Prostate gland (tissue), 2 donors: ENCODE measurements at places on chromosomes 3 and 15. TPM values are rescaled to one million over a fixed set of nuclear protein-coding genes. Genes with fewer than 3 reads are reported as not detected.

DNA sequence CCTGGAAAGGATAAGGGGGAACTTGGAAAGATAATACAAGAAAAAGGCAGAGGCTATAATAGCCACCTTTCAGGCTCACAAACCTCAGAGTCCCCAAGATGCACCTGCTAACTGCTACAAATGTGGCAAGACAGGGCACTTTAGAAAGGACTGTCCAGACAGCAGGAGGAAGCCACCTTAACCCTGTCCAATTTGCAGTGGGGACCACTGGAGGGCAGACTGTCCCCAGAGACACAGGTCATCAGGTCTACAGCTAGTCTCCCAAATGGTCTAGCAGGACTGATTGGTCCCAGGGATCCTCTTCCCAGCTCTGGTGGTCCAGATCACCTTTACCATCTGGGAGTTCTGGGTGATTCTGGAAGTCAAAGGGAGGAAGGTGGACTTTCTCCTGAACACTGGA is 882.5 kb upstream of the GBE1 start:
- H3K4me3 ChIP-seq = no peak overlapping the region
- no peaks in the 10 kb centered on the region for H3K4me1 ChIP-seq
- H3K27me3 ChIP-seq = no peaks in the 10 kb centered on the region
- H3K27ac ChIP-seq = no peak overlapping the region
- H3K36me3 ChIP-seq = no peaks in the 10 kb centered on the region
- DNase-seq = no peak

DNA sequence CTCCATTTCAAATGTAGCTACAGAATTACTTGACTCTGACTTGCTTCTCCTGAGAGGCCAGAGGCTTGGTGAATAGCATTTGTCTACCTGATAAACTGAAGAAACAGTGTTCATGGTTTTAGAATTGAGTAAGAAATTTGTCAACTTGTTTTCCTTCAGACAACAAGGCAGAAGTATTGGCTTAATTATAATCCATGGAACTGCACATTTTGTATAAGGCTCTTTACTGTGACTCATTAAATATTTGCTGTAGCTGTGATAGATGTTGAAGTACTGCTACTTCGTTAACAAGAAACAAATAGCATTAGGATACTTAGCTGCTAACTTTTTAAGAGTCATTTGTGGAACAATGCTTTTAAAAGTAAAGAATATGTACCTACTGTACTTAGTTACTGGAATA is 4.6 kb downstream of the UNC13C start:
- DNase-seq = no peak
- no peaks in the 10 kb centered on the region for H3K4me1 ChIP-seq
- H3K36me3 ChIP-seq = no peaks in the 10 kb centered on the region
- H3K27me3 ChIP-seq = no peaks in the 10 kb centered on the region

DNA sequence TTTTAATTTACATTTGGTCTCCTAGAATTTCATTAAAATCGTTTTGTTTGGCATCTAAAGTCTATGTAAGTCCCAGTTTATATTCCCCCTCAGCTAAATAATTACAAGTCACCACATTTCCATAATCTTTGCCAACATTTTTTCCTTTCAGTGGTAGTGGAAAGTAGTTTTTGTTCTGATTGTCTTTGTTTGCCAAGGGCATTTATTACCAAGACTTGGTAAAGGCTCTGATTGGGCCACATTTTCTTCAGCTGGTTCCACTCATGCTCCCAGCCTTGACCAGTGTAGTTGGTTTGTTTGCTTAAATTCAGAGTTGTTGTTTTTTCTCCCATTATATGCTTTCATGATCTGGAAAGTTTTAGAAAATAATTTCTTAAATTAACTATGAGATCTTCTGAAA is 153.4 kb upstream of the MME start:
- no peak for DNase-seq
- no peak overlapping the region for H3K4me3 ChIP-seq
- H3K27me3 ChIP-seq = no peaks in the 10 kb centered on the region
- H3K36me3 ChIP-seq = no peaks in the 10 kb centered on the region
- H3K27ac ChIP-seq = no peak overlapping the region

DNA sequence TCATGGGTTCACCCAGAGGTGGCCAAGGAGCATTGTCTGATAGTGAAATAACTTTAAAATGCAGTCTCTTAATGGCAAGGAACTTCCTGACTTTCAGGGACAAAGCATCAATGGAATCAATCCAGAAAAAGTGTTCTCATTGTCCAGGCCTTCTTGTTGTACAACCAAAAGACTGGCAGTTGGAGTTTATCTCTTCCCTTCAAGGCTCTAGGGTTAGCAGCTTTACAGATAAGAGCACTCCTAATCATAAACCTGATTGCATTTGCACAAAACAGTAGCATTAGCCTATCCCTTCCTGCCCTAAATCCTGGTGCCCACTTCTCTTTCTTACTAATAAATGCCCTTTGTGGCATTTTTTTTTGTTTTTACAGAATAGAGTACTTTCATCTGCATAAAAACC is 43.3 kb upstream of the VIPR1 start:
- no peaks in the 10 kb centered on the region for H3K27me3 ChIP-seq
- H3K36me3 ChIP-seq = no peaks in the 10 kb centered on the region
- H3K27ac ChIP-seq = no peak overlapping the region
- DNase-seq = no peak

DNA sequence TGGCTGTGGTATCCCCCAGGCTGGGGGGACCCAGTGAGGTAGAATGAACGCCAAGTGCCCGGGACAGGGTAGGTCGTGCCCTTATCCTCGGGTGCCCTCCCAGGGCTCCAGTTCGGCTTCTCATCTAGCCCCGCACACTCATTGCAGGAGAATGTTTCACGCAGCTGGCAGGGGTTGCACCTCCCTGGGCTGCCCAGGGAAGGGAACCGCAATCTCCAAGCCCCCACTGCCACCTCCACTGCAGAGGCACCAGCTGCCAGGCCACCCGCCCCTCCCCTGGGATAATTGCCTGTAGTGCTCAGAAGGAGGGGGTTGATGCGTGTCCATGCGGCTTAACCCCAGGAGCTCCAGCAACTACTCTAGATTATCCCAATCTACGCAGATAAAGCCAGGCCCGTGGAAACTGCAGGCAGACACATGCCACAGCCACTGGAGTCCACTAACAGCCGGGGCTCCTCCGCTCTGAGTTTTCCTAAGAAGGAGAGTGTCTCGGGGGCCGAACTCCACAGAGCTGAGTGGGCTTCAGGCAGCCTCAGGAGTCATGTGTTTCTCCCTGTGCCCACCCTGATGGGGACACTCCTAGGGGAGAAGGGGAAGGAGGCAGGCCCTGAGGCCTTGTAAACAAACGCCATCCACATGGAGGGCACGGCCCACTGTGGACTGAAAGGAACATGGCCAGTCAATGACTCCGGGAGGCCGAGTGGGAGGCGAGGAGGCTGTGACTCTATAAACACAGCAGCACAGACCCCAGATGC is 137.2 kb upstream of the IQSEC1 start:
- H3K36me3 ChIP-seq = no peaks in the 10 kb centered on the region
- no peaks in the 10 kb centered on the region for H3K4me1 ChIP-seq
- no peak overlapping the region for H3K4me3 ChIP-seq
- no peak overlapping the region for H3K27ac ChIP-seq

DNA sequence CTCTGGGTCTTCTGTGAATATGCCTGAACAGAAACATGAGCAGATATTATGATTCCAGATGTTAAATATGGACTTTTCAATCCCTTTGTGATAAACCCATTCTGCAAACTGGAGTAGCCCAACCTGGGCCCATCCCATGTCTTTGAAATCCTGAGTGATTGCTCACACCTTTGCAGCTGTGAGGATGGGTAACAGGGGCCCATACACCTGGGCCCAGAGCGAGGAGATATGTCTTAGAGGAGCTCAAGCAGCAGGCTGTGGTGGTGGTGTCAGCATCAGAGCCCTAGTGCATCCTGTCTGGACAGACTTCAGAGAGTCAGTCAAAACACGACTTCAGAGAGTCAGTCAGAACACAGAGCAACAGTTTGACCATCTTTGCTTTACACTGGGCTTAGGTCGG is 64.9 kb upstream of the LIMD1 start:
- H3K4me3 ChIP-seq = no peak overlapping the region
- no peaks in the 10 kb centered on the region for H3K36me3 ChIP-seq
- H3K27ac ChIP-seq = no peak overlapping the region
- DNase-seq = no peak
- H3K4me1 ChIP-seq = peaks cover 1% of the 10 kb centered on the region

GRCh38 chr3:133443649-133444422 is 44.0 kb downstream of the BFSP2 start:
- no peaks in the 10 kb centered on the region for H3K4me1 ChIP-seq
- H3K4me3 ChIP-seq = no peak overlapping the region
- H3K36me3 ChIP-seq = no peaks in the 10 kb centered on the region
- DNase-seq = peak; percentile 59

- H3K36me3 ChIP-seq = no peaks in the 10 kb centered on the region
- H3K4me1 ChIP-seq = no peaks in the 10 kb centered on the region
- no peak overlapping the region for H3K27ac ChIP-seq
- no peak overlapping the region for H3K4me3 ChIP-seq
- no peaks in the 10 kb centered on the region for H3K27me3 ChIP-seq
Observed at GRCh38 chr15:34883042-34883441, 86.5 kb downstream of the AQR start.

- DNase-seq = no peak
- H3K27ac ChIP-seq = no peak overlapping the region
- H3K36me3 ChIP-seq = no peaks in the 10 kb centered on the region
Observed at GRCh38 chr15:67366904-67367303, 112.3 kb downstream of the IQCH start.

The FHIT gene
- 6.4 TPM for total RNA-seq

DNA sequence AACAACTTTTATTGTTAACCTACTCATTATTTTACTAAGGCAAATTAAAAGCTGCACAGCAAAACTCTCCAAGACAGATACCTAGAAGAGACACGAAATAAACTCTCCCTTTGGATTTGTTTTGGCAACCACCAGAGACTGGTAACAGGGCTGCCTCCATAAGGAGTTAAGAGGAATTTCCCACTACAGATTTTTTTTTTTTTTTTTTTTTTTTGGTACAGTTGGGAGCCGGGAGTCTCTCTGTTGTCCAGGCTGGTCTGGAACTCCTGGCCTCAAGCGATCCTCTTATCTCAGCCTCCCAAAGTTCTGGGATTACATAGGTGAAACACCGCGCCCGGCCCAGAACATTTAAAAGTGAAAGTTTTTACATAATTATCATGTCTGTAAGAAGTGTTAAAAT is 73.6 kb upstream of the VGLL4 start:
- H3K27me3 ChIP-seq = no peaks in the 10 kb centered on the region
- no peak overlapping the region for H3K4me3 ChIP-seq

The FBXL2 gene
- total RNA-seq = 16.6 TPM

The GRK7 gene
- not detected for total RNA-seq

The CCDC80 gene
- total RNA-seq = 2.7 TPM

DNA sequence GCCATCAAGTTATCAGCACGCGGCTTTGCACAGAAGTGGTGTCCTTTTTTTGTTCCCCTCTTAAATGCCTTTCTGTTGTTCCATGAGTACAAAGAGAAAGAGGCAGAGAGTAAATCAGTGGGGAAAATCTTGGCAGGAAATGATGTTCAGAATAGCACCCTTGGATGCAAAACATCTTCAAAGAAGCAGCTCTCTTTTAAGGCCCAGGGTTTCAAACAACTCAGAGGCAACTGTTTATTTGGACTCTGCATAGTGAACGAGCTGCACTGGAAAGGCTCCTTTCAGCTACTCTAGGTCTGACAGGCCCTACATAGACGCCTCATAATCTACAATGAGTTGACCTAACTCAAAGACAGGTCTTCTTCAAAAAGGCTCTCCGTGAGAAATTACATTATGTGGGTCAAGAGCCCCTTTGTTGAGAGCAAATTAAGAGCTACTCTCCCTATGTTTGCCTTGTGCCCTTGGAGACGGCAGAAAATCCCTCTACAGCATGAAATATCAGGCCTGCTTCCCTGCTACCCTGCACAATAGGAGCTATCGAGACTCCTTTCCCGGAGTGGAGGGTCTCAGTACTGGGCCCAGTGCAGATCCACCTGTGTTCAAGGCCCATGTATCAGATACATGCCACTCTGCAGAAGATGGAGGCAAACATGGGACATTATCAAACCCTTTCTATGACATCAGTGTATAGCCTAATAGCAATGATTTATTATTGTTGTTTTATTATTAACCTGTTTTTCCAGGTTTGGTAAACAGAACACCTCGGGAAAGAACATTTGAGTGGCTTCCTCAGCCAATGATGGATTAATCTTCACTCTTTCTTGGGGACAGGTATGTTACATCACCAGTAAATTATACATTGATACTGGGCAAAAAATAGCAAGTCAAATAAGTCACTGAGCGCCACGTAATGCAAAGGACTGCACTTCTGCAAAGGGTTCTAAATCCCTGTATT is 53.1 kb downstream of the HEG1 start:
- peak overlapping the region; percentile 4 for H3K27ac ChIP-seq
- no peak overlapping the region for H3K4me3 ChIP-seq
- DNase-seq = no peak
- no peaks in the 10 kb centered on the region for H3K27me3 ChIP-seq
- peaks cover 3% of the 10 kb centered on the region for H3K36me3 ChIP-seq

- H3K27me3 ChIP-seq = no peaks in the 10 kb centered on the region
- peaks cover 26% of the 10 kb centered on the region for H3K4me1 ChIP-seq
- H3K36me3 ChIP-seq = no peaks in the 10 kb centered on the region
- H3K27ac ChIP-seq = peak overlapping the region; percentile 75
- DNase-seq = no peak
Observed at GRCh38 chr3:177357352-177358090, 160.2 kb upstream of the TBL1XR1 start.

DNA sequence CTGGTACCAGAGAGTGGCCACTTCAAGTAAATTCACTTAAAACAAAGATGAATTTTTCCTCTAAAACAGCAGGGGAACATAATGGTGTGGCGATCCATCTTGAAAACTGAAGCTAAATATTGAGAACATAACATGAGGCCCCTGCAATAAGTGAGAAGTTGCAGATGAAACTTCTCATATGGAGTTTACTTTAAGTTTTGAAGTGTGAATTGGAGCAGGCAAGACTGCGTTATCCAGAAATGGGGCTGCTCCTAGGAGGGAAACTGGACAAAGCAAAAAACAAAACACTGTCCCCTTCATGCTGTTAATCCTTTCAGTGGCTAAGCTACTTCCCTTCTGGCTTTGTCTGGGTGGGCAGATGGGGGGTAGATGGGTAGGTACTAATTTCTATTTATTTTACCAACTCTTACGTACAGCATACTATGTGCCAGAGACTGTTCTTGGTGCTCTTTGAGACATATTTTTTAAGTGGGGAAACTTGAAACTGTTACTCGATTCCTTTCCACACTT is 172.8 kb downstream of the TAFA4 start:
- no peaks in the 10 kb centered on the region for H3K36me3 ChIP-seq
- H3K4me3 ChIP-seq = no peak overlapping the region
- no peak overlapping the region for H3K27ac ChIP-seq
- DNase-seq = no peak

DNA sequence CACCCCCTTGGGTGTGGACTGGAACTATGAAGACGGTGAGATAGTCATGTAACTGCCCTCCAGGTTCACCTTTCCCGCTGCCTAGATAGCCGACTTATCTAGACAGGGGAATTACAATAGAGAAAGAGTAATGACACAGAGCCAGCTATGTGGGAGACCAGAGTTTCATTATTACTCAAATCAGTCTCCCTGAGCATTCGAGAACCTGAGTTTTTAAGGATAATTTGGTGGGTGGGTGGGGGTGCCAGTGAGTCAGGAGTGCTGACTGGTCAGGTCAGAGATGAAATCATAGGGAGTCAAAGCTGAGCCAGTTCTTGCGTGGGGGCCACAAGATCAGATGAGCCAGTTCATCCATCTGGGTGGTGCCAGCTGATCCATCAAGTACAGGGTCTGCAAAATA is 19.7 kb upstream of the DNAJC19 start:
- no peak overlapping the region for H3K27ac ChIP-seq
- no peak for DNase-seq
- H3K27me3 ChIP-seq = no peaks in the 10 kb centered on the region
- no peak overlapping the region for H3K4me3 ChIP-seq

GRCh38 chr15:42097018-42097417 is 2.7 kb upstream of the PLA2G4D start:
- H3K27ac ChIP-seq = no peak overlapping the region
- H3K4me1 ChIP-seq = no peaks in the 10 kb centered on the region
- DNase-seq = no peak

The CHCHD4 gene
- 12.1 TPM for total RNA-seq

The LRRK1 gene
- 18.6 TPM for total RNA-seq

The USP50 gene
- total RNA-seq = 3.5 TPM
